NCI-H2171 (cell line): ENCODE measurements at places on chromosomes 1 and 21.

DNA sequence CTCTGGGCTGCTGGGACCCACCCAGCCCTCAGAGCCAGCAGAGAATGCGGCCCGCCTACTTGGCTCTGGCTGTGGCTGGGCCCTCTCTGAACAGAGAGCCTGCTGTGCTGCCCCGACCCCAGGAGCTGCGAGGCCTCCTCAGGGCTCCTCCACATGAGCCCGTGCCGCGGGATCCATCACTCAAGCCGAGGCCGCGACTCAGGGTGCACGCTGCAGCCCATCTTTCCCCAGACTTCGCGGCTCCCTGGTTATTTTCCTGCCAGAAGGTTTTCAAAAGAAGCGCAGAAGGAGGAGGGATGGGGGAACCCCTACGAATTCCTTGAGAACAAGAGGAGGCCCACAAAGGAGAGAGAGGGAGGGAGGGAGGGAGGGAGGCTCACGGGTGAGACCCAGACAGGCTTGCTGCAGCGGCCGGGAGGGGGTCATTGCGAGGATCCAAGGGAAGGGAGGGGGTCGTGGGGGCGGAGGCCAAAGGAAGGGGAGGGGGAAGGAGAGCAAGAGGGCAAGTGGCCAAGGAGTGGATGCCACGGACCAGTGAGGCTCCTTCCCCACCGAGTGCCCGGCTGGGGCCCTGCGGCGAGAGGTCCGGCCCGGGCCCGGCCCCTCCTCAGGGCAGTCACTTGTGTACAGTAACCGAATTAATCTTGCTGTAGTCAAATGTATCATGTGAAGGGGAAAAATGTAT lies 146.8 kb downstream of the CASZ1 start:
- DNase-seq: no peak

GRCh38 chr21:44870748-44871495 lies 2.6 kb downstream of the PTTG1IP start:
- DNase-seq: no peak

DNA sequence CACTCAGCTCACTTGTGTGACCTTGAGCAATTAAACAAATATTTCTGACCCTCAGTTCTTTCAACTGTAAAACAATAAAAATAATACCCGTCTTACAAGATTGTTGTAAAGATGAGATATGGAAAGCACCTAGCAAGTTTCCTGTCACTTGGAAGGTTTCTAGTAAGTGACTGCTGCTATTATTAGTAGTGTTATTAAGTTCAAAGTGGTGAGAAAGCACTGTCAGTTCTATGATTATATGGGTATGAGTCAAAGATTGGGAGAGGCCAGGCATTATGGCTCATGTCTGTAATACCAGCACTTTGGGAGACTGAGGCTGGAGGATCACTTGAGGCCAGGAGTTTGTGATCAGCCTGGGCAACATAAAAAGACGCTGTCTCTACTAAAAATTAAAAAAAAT lies 145.4 kb downstream of the C1orf21 start:
- DNase-seq: no peak

DNA sequence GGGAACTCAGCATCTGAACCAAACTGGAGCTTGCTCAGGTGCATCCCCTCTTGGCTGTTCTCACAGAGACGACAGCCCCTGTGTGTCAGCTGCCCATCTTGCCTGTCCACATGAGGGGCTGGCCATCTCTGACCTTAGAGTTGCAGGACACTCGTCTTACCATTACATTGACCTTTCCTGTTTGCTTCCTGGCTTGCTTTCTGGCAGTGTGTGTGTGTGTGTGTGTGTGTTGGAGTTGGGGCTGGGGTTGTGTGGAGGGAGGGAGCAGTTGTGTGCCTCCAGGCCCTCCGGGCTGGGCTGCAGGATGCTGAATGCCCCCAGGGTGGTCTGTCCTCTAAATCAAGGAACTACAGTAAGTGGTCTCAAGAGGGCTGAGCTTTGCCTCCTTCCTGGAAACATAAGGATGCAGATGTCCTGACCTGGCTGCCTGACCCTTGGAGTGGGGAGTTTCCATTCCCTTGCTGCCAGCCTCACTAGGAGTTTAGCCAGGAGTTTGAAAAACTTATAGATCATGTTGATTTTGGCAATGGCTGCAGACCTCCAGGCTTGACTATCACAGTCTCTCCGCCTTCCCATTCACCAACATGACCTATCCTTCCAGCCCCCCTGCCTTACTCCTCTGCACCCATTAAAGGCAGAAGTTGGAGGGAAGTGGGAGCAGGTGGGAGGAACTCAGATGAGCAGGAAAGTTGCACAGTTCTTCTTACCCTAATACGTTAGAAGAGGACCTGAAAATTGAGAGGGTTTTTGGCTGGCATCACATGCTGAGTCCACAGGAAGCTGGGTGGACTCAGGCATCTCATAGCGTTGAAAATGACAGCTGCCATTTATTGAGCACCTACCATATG lies 19.0 kb downstream of the RASSF5 start:
- DNase-seq: no peak

- DNase-seq: no peak
Measured at GRCh38 chr1:100746542-100746932, 27.0 kb downstream of the VCAM1 start.

GRCh38 chr1:160459687-160460086 lies 59.3 kb downstream of the VANGL2 start:
- no peak for DNase-seq

DNA sequence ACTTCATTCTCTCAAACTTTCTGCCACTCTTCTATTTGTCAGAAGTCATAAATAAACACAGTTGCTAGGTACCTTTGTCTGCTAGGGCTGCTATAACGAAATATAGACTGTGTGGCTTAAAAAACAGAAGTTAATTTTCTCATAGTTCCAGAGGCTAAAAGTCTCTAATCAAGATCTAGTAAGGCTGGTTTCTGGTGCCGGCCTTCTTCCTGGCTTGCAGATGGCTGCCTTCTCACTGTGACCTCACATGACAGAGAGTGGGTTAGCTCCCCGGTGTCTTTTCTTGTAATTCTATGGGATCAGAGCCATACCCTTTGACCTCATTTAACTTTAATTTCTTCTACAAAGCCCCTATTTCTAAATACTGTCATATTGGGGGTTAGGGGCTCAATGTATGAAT lies 5.9 kb downstream of the PDC start:
- no peak for DNase-seq

DNA sequence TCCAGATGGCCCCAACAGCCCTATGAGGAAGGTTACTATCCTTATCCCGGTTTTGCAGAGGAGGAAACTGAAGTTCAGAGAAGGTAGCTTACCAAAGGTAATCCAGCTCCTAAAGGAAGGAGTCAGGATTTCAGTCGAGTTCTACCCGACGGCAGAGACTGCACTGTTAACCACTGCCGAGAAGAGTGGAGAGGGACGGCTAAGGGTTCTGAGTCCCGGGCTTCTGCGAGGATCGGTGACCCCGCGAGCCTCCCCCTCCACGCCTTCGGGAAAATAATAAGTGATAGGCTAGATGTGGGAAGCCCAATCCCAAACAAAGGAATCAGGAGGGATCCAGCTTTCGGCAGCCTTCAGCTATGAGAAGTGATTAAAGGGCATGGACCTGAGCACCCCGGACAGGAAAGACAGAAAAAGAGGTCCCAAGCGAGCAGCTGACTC lies 587 bp downstream of the TMEM53 start:
- DNase-seq: no peak

GRCh38 chr21:43965911-43966585 lies 46.1 kb upstream of the TRAPPC10 start:
- DNase-seq: no peak

DNA sequence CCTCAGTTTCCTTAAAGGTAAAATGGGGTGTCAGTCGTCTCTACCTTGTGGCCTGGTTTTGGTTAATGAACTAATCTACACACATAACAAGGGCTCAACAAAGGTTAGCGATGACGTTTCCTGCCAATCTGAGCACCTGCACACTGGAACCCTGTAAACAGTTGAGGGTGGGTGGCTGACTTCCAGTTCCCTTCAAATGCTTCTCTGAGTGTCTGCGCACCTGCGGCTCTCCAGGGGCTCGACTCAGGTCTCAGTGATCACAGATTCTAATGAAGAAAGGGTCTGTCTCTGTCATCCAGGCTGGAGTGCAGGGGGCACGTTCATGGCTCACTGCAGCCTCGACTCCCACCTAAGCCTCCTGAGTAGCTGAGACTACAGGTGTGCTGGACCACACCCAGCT lies 3.3 kb upstream of the AGPAT3 start:
- peak; percentile 36 for DNase-seq

DNA sequence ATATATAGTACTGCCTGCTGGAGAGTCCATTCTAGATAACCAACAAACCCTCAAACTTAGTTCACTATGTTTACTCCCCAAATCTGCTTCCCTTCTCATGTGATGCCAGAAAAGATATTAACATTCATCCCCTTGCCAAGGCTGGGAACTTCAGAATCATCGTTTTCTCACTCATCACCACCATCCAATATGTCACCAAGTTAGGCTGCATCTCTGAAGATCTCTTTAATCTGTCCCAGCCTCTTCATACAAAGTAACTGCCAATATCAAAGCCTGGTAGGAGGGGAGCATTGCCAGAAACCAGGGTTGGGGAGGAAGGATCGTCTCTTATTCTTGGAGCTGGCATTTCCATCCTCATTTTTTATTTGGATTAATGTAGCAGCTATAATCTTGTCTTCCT lies 71.6 kb downstream of the XCL2 start:
- no peak for DNase-seq

GRCh38 chr1:240827786-240828185 lies 215.8 kb upstream of the GREM2 start:
- no peak for DNase-seq

DNA sequence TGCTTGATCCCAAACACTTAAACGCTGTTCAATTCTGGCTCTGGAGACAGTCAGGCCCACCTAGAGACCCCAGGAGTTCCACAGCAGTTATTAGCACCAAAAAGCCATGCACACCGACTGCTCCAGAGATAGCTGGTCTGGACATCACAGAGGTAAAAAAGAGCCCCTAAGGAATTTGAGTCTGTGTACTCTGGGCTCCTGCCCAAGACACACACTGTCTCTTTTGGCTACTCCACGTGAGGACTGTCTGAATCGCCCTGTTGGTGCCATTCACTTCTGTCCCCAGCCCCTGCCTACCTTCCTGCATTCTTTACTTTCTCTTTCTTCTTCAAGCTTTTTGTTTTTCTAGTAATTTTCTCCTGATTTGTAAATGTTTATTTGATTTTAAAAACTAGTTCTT lies 197.4 kb downstream of the ADGRL2 start:
- no peak for DNase-seq

- peak; percentile 76 for DNase-seq
Measured at GRCh38 chr1:177984136-177984525, 14.3 kb upstream of the SEC16B start.

GRCh38 chr1:186228749-186229148 lies 146.3 kb downstream of the TPR start:
- no peak for DNase-seq
